Common myeloid progenitor, CD34-positive (primary cell): ENCODE measurements at places on chromosomes 5 and 9.

DNA sequence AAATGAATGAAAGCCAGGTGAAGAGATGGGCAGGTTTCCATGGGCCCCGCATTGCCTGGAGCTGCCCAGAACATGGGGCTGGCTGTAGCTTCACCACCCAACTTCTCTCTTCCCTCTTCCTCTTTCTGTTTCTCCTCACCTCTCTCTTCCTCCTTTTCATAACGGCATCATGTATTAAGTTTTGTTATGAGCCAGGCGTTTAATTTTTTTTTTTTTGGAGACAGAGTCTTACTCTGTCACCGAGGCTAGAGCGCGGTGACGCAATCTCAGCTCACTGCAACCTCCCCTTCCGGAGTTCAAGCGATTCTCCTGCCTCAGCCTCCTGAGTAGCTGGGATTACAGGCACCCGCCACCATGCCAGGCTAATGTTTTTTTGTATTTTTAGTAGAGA is 13.0 kb upstream of the SPINK4 start:
- DNase-seq, result peak; percentile 82

- no peak for DNase-seq
Observed at GRCh38 chr9:34545497-34545896, 22.7 kb upstream of the ENHO start.

GRCh38 chr9:94785215-94786169 is 59.0 kb downstream of the AOPEP start:
- no peak for DNase-seq

DNA sequence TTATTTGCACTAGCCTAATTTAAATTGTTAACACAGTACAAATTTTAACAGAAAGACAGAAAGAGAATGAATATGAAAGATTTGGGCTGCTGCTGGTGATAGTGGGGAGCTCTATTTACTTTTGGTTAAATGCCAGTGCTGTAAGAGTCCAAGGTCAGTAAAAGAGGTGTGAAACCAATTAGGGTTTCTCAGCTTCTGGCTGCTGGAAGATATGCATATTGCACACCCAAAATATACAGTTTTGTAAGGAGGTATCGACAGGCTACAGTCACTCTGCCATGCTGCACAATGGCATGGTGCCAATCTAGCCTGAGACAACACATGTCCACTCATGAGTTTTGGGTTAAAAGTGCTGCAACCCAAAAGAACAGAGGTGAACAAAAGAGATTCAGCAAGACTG is 79.3 kb downstream of the PPP2R2B start:
- DNase-seq, result no peak

DNA sequence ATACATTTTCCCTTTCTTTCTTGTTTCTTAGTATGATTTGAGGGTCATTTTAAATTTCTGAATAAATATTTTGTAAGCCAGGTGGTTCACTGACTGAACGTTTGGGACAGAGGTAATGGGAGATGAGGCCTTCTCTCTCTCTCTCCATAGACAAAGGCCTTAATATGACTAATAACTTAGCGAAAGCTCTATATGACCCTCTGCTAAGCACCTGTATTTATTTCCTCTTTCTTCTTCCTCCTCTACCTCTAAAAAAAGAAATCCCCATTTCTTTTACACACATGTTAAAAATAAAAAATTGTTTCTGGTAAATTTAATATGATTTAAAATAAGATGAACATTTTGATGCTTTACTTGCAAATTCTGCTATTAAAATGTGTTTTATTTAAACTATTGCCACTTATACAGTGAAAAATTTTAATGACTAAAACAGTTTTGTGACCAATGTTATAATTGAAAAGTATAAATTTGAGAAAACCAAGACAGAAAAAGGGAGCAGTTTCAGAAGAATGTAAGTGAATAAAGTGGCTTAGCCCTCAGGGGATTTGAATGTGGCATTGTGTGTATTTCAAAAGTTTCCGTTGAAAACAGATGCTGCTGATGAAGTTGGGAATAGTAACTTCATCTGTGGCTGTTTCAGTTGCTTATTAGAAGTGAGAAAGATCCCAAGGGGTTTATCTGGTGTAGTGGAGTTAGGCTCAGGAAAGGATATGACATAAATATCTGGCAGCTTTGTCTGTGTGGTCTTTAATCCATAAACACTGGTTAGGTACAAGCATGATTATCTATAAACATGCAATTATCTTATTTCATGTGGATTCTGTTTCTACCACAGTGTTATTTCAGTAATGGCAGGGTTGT is 128.6 kb upstream of the GRHPR start:
- DNase-seq, result no peak

DNA sequence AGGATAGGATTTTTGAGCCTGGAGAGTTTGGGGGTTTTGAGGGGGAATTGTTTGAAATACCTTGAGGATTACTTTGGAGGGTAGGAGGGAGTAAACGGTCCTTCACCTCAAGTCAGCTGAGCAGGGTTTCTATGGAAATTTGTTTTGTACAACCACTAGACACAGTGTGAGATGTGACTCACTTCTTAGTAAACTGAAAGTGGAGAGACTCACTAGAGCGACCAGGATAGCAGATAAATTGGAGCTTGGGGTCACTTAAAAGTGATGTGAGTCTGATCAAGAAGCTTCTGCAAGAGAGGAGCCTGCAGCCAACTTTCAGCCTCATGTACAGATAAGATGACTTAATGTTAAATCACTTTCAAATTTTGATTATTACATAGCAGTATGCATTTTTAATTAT is 1945.9 kb upstream of the NUDT12 start:
- no peak for DNase-seq

- DNase-seq, result no peak
Observed at GRCh38 chr5:126516852-126517251, 78.2 kb downstream of the ALDH7A1 start.

DNA sequence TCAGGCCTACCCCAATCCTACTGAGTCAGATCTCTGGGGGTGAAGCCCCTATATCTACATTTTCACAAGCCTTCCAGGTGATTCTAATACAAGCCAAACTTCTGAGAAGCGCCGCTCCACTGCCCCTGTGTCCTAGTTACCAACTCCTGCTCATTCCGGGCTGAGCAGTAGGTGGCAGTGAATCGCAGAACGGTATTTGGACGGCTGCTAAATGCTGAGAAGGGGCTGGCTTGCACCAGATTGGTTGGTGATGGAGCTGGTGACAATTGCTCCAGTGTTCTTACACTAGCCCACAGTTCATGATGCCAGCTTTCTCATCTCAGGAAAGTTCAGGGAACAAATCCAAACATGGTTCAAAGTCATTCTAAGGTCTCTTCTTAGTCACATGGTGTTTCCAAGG is 31.1 kb upstream of the FGF1 start:
- DNase-seq, result peak; percentile 84

DNA sequence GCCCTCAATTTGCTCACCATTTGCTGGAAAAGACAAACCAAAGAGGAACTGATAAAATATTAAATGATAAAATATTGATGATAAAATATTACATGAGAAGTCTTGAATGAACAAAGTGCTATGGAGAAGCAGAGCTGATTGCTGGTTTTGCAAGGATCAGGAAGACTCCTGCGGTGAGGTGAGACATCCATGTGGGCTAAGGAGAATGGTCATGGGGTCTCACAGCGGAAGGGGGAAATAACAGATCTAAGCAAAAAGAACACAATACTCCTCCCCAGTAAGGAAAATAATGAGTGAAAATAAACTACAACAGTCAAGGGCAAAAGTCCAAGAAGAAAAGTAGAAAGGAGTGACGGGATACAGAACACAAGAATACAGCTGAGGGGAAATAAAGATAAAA is 146.8 kb downstream of the LURAP1L start:
- DNase-seq, result no peak

DNA sequence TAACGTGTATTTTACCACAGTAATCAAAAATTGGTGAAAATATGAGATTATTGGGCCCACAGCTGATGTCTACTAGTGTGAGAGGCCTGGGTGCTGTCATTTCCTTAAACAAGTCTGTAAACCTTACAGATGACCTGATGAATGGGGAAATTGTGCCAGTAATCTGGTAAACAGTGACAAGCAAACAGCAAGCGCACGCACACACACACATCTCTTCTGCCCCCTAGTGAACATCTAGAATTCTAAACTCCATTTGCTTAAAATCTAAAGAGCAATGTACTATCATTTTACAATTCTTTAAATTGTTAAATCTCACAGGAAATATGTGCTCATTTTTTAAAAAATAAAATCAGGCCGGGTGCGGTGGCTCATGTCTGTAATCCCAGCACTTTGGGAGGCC is 7.5 kb upstream of the RAPGEF1 start:
- DNase-seq, result peak; percentile 82

DNA sequence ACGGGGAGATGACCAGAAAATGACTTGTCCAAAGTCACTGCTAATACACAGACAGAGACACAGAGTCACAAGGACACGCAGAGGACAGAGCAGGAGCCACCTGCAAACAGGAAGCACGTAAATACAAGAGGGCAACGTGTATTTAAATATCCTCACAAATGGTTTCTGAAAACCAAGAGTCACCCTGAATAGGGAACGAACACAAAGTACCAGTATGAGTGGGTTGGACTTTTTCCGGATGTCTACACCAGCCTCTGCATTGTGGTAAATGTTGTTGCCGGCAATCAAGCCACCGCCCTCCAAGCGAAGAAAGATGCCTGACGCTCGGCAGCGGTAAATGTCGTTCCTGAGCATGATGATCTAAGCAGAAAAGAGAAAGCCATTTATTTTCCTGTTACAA is 44.5 kb downstream of the FBXO10 start:
- DNase-seq, result no peak

- DNase-seq, result no peak
Observed at GRCh38 chr9:28628031-28628430, 1054.8 kb upstream of the C9orf72 start.

GRCh38 chr5:54602475-54602874 is 84.9 kb downstream of the SNX18 start:
- no peak for DNase-seq

- DNase-seq, result no peak
Observed at GRCh38 chr9:130010151-130010988, 32.6 kb downstream of the FNBP1 start.

- no peak for DNase-seq
Observed at GRCh38 chr9:133488686-133489252, 9.9 kb upstream of the SLC2A6 start.

- DNase-seq, result no peak
Observed at GRCh38 chr5:123751670-123752069, 239.7 kb downstream of the CSNK1G3 start.

DNA sequence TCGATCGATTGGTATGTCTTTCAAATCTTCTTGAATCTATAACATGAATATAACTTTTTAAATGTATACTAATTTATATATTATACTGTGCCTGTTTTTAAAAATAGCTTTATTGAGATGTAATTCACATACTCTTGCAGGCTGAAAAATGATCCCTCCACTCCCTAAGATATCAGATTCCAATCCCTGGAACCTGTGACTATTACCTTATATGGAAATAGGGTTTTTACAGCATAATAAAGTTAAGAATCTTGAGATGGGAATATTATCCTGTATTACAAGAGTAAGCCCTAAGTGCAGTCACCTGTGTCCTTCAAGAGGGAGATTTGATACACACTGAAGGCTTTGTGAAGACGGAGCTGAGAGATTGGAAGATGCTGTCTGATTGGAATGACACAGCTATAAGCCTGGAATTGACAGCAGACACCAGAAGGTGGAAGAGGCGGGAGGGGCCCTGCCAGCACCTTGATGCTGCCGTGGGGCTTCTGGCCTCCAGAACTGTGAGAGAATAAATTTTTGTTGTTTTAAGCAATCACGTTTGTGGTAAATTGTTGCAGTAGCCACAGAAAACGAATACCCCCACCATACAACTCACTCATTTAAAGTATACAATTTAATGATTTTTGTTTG is 161.3 kb downstream of the RMI1 start:
- no peak for DNase-seq

DNA sequence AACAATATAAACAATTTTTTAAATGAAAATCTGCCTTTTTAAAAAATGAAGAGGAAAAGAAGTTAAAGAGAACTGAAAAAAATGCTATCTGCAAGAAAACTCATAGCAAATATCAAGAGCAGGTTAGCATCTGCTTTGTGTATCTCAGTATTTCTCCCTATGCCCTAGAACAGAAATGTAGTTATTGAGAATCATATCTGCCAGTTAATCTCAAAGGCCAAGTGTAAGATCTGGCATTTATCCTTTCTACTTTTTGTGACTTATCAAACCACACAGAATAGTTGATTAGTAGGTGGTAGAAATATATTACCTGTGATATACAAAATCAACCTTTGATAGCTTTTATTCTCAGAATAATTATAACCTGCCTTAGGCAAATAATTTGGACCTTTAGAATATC is 1699.8 kb downstream of the EFNA5 start:
- DNase-seq, result no peak

- DNase-seq, result peak; percentile 69
Observed at GRCh38 chr5:145887976-145888574, 15.3 kb upstream of the GRXCR2 start.

GRCh38 chr5:144092508-144092907 is 78.0 kb downstream of the YIPF5 start:
- no peak for DNase-seq

DNA sequence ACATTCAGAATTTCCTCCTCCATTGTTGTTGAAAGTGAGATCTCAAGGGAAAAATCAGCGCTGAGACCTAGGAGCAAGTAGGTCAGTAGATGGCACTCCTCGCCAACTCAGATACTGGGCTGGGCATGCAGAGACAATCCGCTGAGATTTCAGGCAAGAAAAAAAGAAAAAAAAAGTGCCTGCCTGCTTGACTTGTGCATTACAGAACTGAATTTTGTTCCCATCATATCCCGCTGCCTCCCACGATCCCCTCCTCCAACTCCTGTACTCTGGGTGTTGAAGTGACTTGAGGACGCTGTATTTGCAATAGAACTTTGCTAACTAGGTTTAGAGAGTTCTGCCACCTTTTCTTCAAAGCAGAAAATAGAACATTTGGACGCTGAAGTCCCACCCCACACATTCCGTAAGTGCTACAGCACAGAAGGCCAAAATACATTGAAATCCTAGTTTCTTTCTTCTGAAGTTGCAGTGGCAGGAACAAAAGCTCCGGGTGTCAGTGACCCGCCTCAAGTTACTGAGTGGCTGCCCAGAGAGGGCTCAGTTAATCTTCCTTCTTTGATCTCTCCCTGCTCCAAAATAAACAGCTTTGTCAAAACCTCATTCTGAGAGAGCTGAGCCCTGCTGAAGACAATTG is 265.8 kb downstream of the MLLT3 start:
- peak; percentile 83 for DNase-seq

DNA sequence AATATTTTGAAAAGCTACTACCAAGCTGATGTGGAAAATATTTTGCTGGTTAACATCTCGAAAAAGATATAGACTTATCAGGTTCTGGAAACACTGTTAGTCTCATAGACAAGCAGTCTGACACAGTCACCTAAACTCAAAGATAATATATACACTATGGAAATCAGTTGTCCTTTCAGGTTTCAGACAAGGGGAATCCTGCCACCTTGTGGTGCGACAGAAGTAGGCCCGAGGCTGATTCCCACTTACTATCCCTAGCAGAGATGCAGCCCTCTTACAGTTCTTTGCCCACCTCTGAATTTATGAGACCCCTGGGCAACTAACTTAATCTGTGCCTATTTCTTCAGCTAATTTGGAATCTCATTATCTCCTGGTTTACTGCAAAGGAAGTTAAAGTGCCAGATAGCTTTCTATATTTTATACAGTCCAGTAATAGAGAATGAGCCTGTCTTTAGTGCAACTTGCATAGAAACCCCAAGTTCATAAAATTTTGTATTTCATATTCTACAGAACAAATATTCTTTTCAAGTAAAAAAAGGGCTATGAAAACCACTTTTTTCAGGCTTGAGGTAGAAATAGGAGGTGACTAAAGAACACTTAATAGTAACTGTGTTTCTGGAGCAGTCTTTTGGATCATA is 16.9 kb downstream of the RAD1 start:
- DNase-seq, result peak; percentile 65

- no peak for DNase-seq
Observed at GRCh38 chr5:93247105-93247504, 333.9 kb downstream of the NR2F1-AS1 start.
